ENCODE measurements at places on chromosomes 11 and 22.

DNA sequence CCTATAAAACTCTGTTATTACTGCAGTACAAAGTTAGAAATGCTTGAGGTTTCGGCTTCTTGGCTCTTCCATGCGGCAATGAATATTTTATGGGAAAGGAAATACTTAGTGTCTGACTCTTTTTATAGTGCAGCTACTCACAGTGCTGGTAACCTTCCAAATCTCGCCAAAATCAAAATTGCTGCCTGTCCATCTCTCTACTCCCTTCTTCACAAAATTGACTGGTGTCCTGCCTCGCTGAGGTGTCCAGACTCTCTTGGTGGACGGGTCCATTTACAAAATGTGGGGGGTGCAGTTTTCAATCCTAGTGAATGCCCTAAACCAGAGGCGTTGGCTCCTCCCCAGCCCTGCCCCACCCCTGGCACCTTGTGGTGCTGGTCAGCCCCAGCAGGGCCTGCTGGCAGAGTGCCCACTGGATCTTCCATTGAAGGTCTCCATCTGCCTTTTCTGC is 73.5 kb downstream of the ZBTB16 start:
- no peak for DNase-seq

GRCh38 chr11:71568704-71569349 is 3.5 kb downstream of the KRTAP5-10 start:
- no peak for DNase-seq

GRCh38 chr11:8341996-8342395 is 78.3 kb upstream of the LMO1 start:
- no peak for DNase-seq

DNA sequence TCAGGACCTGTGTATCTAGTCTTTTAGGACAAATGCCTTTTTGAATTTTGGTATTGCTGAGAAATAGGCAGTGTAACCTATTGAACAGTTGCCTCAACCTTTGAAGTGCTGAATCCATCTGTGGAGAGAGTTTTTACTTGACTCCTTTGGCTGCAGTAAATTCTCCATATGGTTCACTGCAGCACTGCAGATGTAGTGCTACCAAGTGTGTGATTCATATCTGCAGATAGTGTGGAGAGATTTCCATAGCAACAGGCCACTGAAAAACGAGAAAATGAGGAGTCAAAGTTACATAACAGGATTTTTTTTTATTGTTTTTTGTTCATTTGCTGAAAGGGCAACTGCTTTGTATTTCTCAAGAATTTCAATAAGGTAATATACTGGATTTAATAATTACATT is 356.1 kb downstream of the RAB38 start:
- no peak for DNase-seq

- peak; percentile 38 for DNase-seq
Measured at GRCh38 chr11:60193687-60194433, 11.0 kb upstream of the MS4A6A start.

- no peak for DNase-seq
Measured at GRCh38 chr11:100677796-100678195, 9.3 kb upstream of the ARHGAP42 start.

GRCh38 chr11:63564056-63564774 is 1.0 kb upstream of the PLAAT2 start:
- peak; percentile 76 for DNase-seq

GRCh38 chr11:70488171-70488703 is 89.9 kb downstream of the CTTN start:
- no peak for DNase-seq

DNA sequence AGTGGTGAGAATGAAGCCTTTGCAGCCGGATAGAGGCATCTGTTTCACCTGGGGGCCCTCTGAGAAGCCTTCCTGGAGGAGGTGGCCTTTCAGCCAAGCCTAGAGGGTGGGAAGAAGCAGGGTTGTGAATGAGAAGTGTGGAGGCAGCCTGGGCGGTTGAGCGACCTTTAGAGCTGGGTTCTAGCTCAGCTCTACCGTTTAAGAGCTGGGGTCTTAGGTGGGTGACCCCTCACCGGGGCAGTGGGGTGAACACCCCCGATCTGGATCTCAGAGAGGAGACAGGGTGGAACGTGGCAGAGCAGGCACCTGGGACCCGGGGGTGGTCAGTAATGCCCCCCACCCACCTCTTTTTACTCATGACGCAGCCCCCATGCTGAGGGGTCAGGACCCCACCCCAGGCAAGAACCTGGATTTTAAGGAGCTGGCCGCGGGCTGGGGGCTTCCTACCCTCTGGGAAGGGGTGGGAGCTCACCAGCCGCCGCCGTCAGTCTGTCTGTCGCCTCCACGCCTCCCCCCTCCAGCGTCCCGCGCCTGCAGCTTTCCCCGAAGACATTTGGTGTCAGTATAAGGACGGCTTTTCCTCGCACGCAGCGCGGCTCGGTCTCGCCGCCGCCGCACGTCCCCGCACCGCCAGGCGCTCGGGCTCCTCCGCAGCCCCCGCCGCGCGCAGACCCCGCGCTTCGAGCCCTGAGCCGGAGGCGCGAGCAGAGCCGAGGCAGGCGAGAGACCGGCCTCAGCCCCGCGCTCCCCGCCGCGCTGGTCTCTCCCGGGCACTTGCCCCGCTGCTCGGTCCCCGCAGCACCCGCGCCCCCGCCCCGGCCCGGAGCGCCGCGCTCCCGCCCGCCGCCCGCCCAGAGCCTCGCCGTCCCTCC is 13.3 kb upstream of the CACNA1I start:
- no peak for DNase-seq

- no peak for DNase-seq
Measured at GRCh38 chr11:36455658-36456111, 54.4 kb downstream of the TRAF6 start.

DNA sequence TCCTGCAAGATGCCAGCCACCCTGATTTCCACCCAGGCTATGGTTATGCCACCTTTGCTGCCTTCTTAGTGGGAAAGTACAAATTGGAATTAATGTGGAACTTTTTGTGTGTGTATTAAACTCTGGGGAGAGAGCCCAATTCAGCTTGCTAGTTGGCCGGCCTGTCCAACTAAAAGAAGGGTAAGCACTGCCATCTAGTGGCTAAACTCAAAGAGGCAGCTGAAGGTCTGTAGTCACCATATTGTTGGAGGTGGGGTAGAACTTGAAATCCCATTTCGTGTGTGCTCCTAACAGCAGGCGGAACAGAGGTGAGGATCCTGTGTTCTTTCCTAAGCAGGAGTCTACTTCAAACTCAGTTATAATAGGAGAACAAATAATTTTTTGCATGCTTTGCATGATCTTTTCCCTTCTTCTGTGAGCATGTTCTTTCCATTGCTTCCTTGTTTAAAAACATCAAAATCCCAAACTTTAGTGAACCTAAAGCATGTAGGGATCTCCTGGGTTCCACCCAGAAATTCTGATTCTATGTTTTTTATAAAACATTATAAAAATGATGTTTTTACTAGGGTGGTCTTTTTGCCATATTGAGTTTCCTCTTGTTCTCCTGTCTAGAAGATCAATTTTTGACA is 138.8 kb upstream of the SORL1-AS1 start:
- DNase-seq, result peak; percentile 76

- no peak for DNase-seq
Measured at GRCh38 chr22:39984746-39985145, 10.0 kb upstream of the FAM83F start.

DNA sequence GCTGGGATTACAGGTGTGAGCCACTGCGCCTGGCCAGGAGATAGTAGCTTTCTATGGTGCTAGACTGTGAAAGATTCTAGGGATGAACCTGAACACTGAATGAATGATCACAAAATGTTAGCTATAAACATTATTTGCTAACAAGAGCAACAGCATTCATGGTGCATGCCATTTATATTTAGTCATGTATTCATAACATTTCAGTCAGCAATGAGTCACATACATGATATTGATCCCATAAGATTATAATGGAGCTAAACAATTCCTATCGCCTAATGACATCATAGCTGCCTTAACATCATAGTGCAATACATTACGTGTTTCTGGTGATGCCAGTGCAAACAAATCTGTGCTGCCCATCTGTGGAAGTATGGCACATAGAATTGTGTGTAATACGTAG is 164.1 kb downstream of the ARHGAP42 start:
- no peak for DNase-seq

GRCh38 chr11:2449548-2450320 is 4.9 kb downstream of the KCNQ1 start:
- no peak for DNase-seq

- DNase-seq, result no peak
Measured at GRCh38 chr22:47019012-47019790, 256.8 kb downstream of the TBC1D22A start.

GRCh38 chr22:40231618-40232313 is 54.0 kb downstream of the TNRC6B start:
- no peak for DNase-seq

DNA sequence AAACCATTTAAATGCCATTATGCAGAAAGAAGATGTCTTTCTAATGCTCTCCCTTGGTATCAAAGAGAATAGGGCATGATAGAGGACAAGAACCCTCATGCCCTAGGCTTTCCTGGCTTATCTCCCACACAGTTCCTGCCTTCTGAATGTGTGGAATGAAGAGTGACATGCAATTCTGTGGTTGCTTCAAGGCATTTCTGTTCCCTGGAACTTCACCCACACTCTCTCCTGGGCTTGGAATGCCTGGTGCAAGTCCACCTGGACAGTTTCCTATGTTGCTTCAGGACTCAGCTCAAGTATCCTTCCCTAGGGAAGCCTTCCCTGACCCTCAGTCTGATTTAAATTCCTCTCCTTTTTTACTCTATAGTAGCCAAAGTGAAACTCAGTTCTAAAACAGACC is 53.8 kb upstream of the DRD2 start:
- DNase-seq, result no peak

- no peak for DNase-seq
Measured at GRCh38 chr11:133663135-133663985, 131.1 kb upstream of the OPCML start.

DNA sequence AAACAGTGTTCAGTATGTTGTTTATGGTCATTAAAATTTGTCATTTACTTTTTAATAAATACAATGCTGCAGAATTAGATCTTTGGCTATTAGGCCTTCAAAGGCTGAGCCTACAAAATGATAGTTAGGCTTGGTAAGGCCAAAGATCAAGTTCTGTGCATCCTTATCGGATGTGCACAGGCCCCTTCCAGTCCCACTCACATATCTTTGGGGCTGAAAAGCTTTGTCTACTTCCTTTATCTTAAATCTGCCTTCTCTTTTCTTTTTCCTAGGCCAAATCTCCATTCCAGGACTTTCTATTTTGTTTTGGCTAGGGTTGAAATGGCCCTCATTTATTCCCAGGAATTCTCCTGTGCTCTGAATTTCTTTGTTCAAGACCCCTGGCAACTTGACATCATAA is 3.4 kb upstream of the GLB1L2 start:
- DNase-seq, result no peak

DNA sequence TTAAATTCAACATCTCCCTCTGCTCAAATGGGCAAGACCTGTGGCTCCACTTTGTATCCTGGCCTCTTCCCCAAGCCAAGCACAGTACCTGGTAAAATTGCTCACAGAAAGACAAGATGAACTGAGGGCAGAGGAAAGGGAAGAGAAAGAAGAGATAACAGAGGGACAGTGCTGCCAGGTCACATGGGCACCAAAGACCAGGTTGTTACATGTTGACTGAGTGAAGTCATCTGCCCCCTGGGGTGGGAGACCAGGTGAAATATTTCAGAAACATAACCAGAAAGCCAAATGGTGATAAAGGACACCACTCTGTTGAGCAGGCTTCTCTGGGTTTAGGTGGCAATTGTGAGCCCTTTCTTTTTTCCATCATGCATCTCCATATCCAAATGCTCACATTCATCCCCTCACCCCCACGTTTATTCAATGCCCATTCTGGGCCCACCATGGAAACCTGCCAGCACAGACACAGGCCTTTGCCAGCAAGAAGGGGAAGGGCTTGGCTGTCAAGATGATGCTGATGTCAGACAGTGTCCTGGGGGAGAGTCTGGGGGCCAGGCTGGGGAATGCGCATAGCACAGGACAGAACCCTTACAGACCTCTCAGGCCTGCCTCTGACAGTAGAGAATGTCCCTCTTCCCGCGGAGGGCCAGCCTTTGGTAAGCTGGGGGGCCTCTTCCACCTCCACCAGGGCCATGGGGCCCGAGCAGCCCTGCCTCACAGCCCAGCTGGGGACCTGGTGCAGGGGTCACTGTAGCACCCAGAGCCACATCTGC is 51.6 kb downstream of the DGCR2 start:
- peak; percentile 10 for DNase-seq

DNA sequence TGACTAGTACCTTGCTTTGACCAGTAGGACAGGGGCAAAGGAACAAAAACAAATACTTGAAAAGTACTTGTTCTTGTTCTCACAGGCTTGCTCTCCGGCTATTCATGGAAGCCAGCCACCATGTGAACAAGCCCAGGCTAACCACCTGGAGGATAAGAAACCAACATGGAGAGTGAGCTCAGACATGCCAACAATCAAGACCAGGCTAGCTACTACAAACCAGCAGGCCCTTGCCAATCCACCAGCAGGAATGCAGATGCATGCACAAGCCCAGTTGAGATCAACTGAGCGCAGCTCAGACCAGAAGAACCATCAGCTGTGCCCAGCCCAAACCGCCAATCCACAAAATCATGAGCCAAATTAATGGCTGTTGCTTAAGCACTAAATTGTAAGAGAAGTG is 180.1 kb upstream of the ISX start:
- DNase-seq, result no peak

Data from GM13976 (cell line).